Globus pallidus (tissue), 1 donor: ENCODE measurements at places on chromosomes 4 and X.

GRCh38 chr4:147078875-147079658 lies 133.4 kb upstream of the TTC29 start:
- peak; percentile 20 for DNase-seq

- no peak for DNase-seq
These were observed 94.5 kb upstream of the ZNF827 start for GRCh38 chr4:146033149-146033548.

DNA sequence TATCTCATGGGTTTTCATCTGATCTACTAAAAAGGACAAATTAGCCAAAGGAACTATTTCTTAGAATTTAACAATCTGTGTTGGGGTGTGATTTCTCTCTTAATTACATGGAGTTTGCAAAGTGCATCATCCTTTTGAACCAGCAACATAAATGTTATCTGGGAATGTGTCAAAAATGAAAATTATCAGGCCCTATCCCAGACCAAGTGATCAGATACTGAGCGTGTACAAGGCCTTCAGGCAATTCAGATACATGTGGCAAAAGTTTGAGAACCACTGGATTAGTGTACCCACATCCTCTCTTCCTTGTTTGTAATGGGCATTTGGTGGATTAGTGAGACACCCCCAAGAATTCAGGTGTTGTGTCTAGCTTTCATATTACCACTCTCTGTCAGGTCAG lies 3.8 kb downstream of the SH3D19 start:
- no peak for DNase-seq

DNA sequence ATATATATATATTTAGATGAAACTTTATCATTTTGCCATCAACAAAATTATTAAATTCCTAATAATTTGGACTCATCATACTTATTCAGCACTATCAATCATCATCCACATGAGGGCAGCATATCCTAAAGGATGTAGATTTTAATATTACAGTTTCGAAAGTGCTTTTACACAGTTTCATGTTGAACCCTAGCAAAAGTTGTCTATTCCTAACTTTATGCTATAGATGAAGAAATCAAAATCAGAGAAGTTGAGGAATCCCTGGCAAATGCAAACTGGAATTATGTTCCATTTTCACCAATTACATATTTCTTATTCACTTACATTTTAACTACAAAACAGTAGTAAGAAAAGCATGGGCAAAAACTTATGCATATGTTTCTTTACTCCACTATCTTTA lies 36.6 kb upstream of the UGT2A1 start:
- peak; percentile 19 for DNase-seq

DNA sequence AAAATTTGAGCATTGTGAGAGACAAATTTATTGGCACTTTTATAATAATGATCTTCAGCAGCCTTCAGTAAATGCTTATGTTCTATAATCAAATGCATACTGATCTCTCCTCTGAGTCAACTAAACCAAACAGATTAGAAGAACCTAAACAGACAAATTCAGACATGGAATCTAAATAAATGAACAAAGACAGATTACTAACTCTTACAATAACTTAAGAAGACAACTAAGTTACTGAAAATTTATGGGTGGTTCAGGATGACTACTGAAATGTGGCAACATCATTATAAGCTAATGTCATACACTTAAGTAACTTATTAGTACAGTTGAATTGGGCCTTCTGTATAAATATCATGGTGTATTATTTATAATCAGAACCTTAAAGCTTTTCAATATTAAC lies 127.3 kb downstream of the NEK1 start:
- no peak for DNase-seq

- DNase-seq = no peak
These were observed 44.2 kb downstream of the TRIM61 start for GRCh38 chr4:164933244-164933643.

DNA sequence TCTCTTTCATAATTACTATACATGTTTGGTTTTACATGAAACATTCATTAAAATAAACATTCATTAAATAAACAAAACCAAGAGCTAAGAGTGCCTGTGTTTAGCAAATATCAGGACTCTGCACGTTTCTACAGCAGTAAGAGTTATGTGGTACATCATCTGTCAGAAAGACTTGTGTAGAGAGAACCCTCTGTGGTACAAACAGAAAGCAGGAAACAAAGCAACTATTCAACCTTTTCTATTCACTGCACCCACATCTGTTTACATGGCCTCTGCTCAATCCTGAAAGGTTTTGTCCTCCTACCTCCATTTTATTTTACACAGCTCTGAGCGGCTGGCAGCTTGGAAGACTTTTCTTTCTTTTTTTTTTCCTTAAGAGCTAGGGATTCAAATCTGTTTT lies 90.7 kb upstream of the PCDH18 start:
- DNase-seq = peak; percentile 31

DNA sequence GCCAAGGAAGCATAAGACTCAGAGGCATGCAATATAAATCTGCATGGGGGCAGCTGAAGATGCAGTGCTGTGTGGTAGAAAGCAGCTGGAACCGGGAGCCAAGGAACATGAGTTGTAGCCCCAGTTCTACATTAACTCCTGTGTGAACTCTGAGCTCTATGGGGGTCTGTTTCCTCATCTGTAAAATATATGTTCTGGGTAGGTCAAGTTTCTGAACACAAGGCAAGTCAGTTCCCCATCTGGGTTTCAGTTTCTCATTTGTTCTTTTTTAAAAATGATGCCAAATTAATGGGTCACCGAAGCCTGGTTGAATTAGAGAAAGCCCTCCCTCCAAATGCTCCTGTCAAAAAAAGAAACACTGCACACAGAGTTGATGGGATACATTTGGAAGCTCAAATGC lies 24.0 kb downstream of the UNC5C start:
- no peak for DNase-seq

DNA sequence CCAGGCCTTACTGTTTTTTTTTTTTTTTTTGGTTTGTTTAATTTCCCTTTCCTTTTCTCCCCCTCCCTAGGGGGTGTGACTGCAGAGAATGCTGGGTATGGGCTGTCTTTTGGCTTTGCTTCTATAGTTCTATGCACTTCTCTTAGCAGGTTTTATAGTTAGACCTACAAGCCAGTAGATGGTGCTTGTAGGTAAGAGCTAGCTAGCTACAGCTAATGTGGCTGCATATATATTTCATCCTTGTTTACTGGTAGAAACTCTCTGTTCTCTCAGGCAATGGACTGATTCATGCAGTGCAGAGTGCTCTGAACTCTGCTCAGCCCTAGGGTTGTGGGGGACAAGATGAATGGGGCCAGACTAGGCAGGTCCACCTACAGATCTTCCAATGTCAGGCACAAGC lies 246.4 kb downstream of the SH2D1A start:
- DNase-seq = no peak

DNA sequence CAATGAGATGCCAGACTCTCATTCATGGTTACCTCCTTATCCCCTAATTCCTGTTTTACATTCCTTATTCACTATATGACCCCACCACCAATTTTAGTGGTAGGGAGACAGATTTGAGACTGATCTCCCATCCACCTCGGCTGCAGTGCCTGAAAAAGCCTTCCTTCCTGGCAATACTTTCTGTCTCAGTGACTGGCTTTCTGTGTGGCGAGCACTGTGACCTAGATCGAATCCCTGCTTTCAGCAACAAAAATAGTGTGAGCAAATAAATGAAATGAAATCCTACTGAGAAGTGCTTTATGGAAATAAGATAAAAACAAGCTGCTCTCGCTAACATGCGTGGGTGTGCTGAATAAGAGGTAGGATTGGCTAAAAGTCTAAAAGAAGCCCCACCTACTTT lies 165.3 kb downstream of the GPM6A start:
- DNase-seq = no peak

DNA sequence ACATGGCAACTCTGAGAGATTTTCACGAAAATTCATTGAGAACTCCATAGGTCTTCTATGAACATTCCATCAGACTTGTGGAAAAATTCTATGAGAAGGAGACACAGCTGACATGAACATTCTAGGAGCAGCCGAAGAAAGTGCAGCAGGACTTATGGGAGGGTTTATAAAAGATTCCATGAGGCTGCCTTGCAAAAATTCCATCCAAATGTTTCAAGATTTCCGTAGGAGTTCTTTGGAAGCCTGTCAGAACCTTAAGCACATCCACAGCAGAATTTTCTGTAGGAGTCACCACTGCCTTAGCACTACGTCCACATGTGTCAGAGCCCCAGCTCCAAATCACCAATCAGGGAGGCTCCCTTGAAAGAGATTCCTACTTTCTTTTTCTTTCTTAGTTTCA lies 67.0 kb upstream of the MSX1 start:
- no peak for DNase-seq

DNA sequence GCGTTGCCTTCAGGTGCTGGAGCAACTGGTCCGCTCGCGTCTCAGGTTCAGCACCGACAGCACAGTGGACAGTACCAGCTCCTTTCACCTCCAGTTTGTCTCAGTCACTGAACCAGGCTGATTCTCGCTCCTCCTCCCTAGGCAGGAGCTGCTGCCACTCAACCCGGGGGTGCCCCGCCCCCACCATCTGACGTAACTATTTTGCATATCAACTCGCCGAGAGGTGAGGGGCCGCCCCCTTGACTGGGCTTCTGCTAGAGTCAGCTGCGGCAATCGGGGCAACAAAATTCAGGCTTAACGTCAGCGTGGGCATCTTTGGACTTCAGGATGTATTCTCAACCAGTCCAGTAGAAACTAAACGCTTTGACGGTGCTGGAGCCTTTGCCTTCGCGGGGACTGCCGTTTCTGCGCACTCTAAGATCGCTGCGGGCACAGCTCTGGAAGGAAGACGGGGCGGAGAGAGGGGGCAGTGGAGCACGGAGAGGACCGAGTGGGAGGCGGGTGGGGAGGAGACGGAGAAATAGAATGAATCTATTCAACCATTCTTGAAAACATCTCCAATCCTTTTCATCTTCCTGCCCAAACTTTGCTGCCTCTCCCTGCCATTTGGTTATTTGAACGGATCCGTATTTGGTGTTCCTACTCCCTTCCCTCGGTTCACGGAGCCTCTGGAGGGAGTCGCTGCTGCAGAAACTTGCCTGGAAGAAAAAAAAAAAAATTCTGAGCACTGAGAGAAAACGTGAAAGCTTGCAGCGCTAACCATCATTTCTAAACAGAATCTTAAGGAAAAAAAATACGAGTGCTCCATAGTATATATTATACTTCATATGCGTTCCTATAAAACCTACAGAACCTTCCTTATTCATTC lies at the start of gene FSTL5:
Gene FSTL5, minus strand, starts transcription at position 109 of the 868 bp plus-strand sequence. CDS start 52,604 bp downstream, outside the sequence.
- peak; percentile 74 for DNase-seq

- DNase-seq = no peak
These were observed 10.8 kb downstream of the CA5B start for GRCh38 chrX:15748841-15749240.
